CD4-positive, alpha-beta memory T cell (primary cell): ENCODE measurements at places on chromosomes 1 and 21.

DNA sequence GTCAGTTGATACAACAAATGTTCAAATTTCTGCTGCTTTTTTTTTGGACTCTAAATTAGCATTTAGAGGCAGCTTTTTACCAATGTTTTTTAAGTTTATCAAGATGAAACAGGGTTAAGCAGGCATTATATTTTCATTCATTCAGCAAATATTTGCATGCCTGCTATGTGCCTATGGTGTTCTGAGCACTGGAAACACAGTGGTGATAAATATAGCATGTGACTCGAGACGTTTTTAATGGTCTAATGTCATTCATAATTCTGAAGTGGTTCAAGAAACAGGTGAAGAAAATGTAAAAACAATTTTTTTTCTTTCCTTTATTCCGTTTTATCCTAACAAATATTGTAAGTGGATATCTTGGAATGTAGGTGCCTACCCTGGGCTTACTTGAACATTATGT lies 26.8 kb downstream of the NEK7 start:
- DNase-seq = no peak

DNA sequence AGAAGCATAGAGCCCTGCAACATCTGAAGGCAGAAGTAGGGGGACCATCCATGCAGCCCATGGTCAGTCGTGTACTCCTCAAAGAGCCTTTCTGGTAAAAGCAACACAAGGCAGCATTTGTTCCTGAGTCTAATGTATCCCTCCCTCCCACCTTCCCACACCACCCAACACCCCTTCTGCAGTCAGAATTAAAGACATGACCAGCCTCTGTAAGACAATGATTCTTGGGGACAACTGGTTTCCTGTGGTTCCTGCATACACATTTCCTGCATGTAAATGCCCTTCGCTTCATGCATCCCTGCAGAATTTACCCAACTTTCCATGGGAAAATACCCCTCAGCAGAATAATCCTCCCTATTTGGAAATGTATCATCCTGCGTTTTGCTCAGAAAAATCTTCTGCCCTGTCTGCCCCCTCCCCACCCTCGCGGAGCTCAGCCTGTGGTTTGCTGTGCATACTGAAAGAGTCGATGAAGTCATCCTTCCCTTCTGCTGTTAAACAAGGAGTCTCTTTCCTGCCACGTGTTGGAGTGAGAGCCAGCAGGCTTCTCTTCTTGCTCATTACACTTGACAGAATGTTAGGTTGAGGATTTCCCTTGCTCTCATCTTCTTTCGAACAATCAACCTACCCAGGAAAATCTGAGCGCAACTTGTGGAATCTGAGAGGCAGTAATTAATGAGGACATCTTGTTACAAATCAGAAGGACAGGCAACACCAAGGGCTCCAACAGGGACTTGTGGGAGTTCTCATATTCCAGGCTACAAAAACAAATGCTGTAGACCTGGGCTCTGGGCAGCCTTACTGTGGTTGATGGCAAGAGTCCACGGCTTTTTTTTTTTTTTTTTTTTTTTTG lies 4.7 kb downstream of the TNN start:
- no peak for DNase-seq

- DNase-seq = no peak
Observed at GRCh38 chr21:14824126-14824525, 240.7 kb downstream of the NRIP1 start.

GRCh38 chr1:150164779-150165178 lies 15.1 kb downstream of the PLEKHO1 start:
- DNase-seq = no peak

- DNase-seq = no peak
Observed at GRCh38 chr1:30024411-30025195, 698.8 kb downstream of the MATN1 start.

GRCh38 chr1:12488666-12489354 lies 129.2 kb downstream of the DHRS3 start:
- DNase-seq = no peak

DNA sequence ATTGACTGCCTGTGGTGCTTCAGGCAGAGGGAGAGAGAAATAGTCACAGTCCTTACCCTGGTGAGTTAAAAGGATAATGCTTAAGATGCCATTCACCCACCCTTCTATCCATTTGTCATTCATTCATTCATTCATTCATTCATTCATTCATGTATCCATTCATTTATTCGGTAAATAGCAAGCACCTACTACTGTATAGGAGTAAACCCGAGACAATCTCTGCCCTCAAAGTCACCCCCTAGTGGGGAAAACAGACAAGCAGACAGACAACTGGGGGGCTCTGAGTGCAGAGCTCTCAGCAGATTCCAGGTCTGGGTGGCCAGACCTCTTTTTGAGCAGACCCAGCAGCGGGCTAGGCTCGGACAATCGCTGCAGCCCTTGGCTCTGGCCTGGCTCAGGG lies 14.1 kb upstream of the ACTL8 start:
- no peak for DNase-seq
